ENCODE measurements at places on chromosomes 1 and 21.

- no peak for DNase-seq
These were observed 102.0 kb upstream of the ARHGEF16 start for GRCh38 chr1:3352299-3352951.

DNA sequence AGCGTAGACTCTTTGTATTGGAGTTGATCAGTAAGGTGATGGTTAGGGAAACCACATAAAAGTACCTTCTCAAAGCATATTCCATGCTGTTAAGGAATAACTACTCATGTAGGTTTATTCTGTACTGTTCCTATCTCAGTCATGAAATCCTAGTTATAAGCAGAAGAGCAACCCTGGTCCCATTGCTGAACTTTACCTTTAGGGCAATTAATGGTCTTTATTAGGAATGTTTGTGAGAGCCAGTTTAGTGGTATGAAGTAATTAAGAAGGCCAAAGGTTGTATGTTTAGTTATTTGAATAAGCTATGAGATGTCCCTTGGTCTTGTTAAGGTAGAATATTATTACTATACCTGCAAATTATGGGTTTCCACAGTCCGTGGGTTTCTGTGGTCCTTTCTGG lies 44.0 kb downstream of the ACP6 start:
- DNase-seq, result no peak

DNA sequence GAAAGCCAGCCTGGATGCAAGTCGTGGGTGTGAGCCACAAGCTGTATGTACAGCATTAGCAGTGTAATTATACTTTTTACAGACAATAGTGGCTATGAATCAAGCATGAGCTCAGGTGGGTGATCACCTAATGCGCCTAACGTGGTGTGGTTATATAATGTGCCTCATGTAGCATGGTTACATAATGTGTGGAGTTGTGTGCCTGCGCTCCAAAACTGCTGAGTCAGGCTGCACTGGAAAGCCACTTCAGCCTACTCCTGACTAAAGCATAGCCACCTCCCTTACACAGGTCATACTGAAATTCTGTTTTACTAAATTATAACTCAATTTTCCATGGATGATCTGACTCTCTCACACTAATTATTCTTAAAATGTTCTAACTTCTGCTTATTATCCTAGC lies 69.8 kb downstream of the KCNT2 start:
- DNase-seq, result no peak

GRCh38 chr1:210499956-210500355 lies 171.3 kb downstream of the HHAT start:
- no peak for DNase-seq

- DNase-seq, result no peak
These were observed 60.8 kb downstream of the SLC37A1 start for GRCh38 chr21:42574234-42575027.

DNA sequence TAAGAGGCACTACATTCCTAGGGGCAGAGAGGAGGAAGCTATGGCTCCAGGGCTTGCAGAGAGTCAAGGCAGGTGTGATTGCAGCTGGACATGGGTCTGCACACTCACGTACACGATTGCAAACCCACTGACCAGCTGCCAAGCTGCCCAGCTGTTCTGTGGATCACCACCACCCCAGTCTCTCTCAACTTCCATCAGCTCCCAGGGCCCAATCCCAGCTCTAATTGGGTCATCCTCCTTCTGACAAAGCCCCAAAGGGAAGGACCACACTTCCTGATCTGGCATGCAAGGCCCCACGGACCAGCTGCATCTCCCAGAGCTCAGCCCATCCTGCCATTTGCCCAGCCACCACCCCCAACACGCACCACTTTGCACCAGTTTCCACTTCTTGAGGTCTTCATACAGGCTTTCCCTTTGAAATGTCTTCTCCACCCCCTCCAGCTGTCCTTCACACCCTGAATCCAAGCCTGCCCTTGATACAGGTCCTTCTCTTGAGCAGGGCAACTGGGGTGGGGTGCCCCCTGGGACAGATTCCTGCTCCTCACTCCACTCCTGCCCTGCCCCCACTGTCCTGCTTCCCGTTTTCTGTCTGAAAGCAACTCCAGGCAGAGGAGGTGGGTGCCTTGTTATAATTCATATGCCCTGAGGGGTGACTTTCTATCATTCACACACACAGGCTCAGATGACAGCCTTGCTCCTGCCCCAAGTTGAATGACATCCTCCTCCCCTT lies 179.4 kb upstream of the EDN2 start:
- DNase-seq, result no peak

- DNase-seq, result peak; percentile 31
These were observed 7.7 kb upstream of the INAVA start for GRCh38 chr1:200887036-200887435.

- no peak for DNase-seq
These were observed 17.7 kb upstream of the PIK3R3 start for GRCh38 chr1:46150085-46150484.

- no peak for DNase-seq
These were observed 22.7 kb upstream of the LSM10 start for GRCh38 chr1:36420409-36420808.

DNA sequence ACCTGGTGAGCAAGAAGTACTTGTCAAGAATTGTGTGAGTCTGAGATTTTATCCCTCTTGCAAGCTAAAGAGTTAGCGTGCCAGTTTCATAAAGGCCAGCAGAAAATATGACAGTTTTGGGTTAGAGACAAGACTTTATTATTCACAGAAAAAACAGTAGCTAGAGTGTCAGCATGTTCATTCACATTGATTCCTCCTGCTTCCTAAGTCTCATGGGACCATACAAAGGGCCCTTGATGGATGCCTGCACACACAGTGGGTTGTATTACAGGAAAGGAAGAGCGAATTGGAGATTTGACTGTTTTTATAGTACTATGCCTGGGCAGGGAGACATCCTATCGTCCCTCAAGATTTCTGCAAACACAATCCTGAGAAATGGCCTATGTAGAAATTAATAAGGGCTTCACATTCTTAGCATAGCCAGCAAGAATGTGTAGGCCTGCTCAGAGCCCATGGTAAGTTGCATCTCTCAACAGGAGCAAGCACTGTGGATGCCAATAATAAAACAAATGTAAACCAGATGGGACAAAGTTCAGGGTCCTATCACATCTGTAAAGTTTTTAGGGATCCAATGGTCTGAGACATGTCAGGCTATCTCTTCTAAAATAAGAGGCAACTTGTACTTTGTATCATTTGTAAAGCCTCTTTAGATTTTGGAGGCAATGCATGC lies 4.0 kb upstream of the ASPM start:
- DNase-seq, result no peak

- no peak for DNase-seq
These were observed 7.8 kb downstream of the IRF6 start for GRCh38 chr1:209797978-209798639.

- DNase-seq, result no peak
These were observed 130.8 kb downstream of the BEND5 start for GRCh38 chr1:48645883-48646282.

DNA sequence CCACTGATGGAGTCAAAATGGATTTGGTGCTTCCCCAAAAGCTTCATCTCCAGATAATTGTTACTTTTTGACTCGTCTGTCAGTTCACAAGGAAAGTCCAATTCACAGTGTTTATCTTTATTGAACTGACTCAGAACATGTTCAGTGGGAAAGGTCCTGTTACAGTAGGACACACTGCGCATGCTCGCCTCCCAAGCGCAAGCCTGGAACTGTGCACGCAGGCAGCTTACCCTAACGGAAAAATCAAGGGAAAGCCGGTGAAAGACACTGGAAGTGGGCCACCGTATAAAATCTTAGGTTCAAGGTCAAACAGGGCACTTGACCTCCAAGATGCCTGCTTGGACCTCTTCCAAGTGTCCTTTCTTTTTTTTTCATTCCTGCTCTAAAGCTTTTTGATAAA lies 174.6 kb downstream of the USP25 start:
- DNase-seq, result no peak

- DNase-seq, result no peak
These were observed 1.7 kb upstream of the TNFRSF9 start for GRCh38 chr1:7942214-7942921.

- peak; percentile 46 for DNase-seq
These were observed 114.3 kb upstream of the ZNF678 start for GRCh38 chr1:227449051-227449450.

DNA sequence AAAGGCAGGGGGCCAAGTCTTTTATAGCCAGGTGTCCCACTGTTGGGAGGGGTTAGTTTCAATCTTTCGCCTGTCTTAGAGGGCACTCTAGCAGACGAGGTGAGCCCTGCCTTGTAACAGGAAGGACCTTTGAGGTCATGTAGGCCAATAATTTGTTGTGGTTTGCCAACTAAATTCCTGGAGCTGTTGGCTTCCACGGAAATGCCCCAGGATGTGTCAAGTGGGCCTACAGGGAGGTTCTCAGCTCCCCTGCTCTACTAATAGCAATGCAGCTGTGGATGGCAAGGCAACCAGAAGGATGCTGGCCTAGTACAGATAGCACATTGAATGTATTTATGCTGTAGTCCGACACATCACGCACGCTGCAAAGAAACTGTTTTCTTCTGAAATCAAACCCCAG lies 22.3 kb upstream of the CASQ2 start:
- DNase-seq, result no peak

DNA sequence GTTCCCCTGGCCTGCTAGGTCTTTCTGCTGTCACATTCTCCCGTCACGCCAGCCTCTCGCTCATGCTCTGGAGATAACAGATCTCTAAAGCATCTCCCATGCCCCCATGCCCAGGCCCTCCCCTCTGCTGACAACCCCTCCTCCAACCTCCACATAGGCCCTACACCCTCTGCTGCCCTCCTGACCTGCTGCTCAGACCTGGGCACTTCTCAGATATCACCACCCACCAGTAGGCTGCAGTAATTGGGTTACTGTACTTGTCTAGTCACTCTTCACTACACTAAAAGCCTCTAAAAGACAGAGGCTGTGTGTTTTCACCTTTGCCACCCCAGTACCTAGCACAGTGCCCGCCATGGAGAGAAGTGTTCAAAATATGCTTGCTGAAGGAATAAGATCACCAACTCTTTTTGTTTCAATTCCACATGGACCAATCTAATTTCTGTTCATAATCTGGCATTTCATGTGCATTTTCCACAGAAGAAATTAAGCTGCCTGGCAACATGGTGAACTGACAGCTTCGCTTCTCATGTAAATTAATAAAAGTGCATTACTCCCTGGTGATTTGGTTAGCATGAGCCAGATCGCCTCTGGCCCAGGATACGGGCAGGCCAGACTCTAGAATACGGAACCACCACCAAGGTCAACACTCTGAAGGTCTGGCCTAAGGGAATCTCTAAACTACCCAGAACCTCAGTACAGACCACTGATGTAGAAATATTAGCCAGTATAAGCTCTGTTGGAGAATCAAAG lies 20.7 kb downstream of the LBR start:
- DNase-seq, result no peak

GRCh38 chr1:198018529-198018928 lies 101.4 kb downstream of the LHX9 start:
- no peak for DNase-seq

GRCh38 chr1:35030338-35030737 lies 1.4 kb downstream of the ZMYM6 start:
- no peak for DNase-seq

DNA sequence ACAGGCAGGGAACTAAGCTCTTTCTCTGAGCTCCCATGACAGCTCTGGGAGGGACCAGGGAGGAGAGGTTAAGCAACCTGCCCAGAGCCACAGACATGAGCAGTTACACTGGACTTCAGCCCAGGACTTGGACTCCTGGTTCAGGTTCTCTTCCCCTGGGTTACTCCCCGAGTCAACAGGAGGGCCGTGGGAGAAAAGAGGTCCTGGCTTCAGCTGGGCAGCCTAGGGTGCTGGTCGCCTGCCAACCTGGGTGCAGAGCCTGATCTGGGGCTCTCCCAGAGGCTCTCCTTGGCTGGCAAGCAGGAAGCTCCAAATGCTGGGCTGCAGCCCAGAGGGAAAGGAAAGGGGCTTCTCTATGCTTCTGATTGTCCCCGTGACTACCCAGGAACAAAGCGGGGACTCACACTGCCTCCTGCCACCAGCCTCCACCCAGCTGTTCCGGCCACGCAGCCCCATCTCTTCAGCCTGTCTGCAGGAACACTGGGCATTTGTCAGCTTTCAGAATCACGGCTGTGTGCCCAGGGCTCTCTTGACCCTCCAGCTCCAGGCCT lies 141.8 kb downstream of the HIVEP3 start:
- no peak for DNase-seq

- no peak for DNase-seq
These were observed 124.4 kb upstream of the NFIA start for GRCh38 chr1:60958001-60958400.

DNA sequence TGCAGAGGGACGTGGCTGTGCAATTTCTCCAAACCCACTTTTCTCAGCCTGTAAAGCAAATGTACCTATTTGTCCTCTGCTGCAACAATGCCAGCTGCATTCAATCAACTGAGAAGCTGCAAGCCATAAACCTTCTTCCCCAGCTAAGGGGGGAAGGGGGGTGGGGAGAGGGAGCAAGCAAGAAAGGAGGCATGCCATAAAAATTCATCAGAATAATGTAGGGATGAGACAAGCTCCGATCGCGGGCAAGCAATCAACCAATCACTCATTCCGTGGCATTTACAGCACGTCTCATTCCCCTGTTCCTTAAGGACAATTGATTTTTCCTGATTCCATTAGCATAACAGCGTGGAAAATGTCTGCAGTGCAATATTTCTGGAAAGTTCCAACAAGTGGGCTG lies 144.8 kb downstream of the DMRTA2 start:
- DNase-seq, result no peak

GRCh38 chr1:231964961-231965360 lies 338.4 kb downstream of the DISC1 start:
- DNase-seq, result no peak

- no peak for DNase-seq
These were observed 258.0 kb downstream of the PTBP2 start for GRCh38 chr1:96979304-96980268.

GRCh38 chr1:181324797-181325616 lies 158.3 kb upstream of the CACNA1E start:
- peak; percentile 69 for DNase-seq

- no peak for DNase-seq
These were observed at the start of gene TINAGL1 for GRCh38 chr1:31576201-31576669. Gene TINAGL1, plus strand, starts transcription at chr1:31576515. Its CDS starts 634 bp downstream, at chr1:31577149.

All from activated naive CD4-positive, alpha-beta T cell treated with anti-CD3 and anti-CD28 coated beads, Interleukin-2, amount 50 U/mL, for 72 hours (primary cell).